Right renal pelvis (tissue), 4 donors: ENCODE measurements at places on chromosomes 4 and X.

DNA sequence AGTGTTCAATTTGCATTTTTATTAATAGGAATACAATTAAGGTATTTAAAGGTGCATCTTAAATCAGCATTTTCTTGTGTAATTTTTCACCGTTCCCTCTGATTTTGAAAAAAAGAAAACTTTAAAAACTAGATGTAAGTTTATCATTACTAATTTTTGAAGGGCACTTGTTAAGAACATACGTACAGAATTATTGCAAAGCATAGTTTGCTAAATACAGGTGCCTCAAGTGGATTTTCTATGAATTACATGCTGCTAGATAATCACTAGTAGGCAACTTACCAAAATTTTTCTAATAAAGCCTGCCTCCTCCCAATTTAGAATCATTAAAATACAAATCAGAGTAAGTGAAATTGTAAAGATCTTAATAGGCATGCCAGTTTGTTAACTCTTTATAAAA, 8.5 kb downstream of the CNKSR2 start:
- DNase-seq = no peak

DNA sequence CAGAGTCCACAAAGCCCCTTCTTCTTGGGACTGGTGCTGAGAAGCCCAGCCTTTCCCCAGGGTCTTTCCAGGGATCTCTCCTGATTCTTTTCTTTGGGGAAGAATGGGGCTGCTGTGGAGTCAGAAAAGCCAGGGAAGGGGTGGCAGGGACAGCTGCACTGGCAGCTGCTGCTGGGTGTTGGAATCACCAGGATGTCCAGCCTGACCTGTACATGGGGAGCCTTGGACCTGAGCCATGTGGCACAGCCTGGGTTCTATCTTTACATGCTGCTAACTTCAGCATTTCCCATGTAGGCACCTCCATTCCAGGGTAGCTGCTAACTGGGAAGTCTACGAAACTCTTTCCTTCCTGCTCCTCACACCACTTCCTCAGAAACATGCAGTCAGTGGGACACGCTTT, 36.0 kb downstream of the MED28 start:
- no peak for DNase-seq

DNA sequence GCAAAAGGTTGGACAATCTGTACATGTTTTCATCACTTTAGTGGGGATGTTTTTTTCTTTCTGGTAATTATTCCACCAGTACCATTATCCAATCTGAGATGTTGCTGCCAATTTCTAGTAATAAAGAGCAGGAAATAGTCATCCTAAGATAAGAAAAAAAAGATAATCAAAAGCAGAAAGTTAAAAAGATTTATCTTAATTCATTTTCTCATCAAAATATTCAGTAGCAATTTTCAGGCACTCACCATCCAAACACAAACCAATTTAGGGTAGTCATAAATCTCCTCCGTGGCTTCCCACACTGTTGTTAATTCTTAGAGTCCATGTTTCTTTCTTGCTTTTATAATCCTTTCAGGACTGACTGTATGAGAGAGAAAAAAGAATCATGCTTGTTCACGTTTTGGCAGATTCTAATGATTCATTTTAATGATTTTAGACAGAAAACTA, 263.7 kb upstream of the UGT8 start:
- DNase-seq = no peak

- DNase-seq = no peak
Measured at GRCh38 chr4:53039741-53040458, 177.8 kb downstream of the RASL11B start.
